ENCODE measurements at places on chromosomes 7 and 10.

GRCh38 chr7:68865351-68866199 is 732.7 kb upstream of the AUTS2 start:
- no peak for DNase-seq

- DNase-seq, result no peak
These were observed 157.6 kb downstream of the GRK5 start for GRCh38 chr10:119364645-119365600.

DNA sequence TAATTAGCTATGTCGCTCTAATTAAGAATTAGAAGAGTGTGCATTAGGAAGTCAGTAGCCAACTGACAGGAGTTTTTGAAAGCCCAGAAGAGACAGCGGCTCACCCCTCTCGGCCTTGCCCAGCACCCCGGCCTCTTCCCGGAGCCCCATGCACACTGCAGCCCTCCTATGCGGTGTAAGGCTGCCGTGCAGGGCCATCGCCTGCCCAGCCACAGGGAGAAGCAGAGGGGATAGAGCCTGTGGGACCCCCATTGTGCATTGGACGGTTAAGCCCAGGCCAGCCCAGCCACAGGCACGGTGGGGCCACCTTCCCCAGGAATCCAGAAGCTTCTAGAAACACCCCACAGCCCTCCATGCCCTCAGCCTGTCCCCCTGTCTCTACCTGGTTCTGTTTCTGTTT is 569.7 kb upstream of the MKI67 start:
- no peak for DNase-seq

DNA sequence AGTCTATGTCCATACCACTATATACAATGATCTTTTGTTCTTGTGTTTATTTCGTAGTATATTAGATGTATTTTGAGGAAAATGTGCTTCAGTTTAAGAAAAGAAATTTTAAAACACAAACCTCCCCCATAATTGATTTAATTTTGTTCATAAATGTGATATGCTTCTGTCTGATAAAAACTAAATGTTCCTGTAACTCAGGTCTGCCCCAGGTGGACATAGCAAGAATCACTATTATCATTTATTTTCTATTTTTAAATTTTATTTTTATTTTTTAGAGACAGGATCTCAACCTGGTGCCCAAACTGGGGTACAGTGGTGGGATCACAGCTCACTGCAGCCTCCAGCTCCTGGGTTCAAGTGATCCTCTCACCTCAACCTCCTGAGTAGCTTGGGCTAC is 43.2 kb downstream of the BEND7 start:
- no peak for DNase-seq

DNA sequence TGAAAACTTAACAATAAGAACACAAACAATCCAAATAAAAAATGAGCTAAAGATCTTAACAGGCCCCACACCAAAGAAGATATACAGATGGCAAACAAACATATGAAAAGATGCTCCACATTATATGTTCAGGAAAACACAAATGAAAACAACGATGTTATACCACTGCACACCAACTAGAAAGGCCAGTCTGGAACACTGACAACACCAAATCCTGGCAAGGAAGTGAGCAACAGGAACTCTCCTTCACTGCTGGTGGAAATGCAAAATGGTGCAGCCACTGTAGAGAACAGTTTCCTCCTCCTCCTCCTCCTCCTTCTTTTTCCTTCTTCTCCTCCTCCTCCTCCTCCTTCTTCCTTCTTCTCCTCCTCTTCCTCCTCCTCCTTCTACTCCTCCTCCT is 12.2 kb upstream of the NCAPG2 start:
- DNase-seq, result no peak

- DNase-seq, result no peak
These were observed 304.5 kb downstream of the CCSER2 start for GRCh38 chr10:84632866-84633265.

- no peak for DNase-seq
These were observed 155.2 kb upstream of the INSYN2A start for GRCh38 chr10:127351542-127351941.

- no peak for DNase-seq
These were observed 65.6 kb downstream of the SH3PXD2A start for GRCh38 chr10:103789771-103790201.

GRCh38 chr7:42272793-42273665 is 36.0 kb upstream of the GLI3 start:
- DNase-seq, result no peak

GRCh38 chr10:30199376-30200016 is 140.1 kb upstream of the JCAD start:
- no peak for DNase-seq

GRCh38 chr7:80883154-80884025 is 35.5 kb downstream of the SEMA3C start:
- DNase-seq, result no peak

DNA sequence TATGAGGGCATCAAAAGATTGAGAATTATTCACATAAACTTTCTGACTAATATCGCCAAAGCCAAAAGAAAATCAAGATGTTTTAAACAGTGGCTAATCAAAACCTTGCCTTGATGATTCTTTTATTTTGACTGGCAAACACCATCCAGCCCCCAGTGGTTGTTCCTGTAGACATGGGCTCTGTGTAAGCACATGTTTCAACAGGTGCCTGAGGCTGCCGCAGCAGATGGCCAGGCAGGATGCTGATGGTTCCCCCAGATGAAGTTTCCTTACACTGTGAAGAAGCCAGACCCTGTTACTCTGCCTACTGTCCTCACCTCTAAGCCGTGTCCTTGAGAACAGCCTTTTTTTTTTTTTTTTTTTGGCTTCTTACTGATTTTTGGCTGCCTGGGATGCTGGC is 146.5 kb downstream of the RAB11FIP2 start:
- no peak for DNase-seq

GRCh38 chr10:9427209-9427608 is 1372.7 kb downstream of the GATA3 start:
- no peak for DNase-seq

DNA sequence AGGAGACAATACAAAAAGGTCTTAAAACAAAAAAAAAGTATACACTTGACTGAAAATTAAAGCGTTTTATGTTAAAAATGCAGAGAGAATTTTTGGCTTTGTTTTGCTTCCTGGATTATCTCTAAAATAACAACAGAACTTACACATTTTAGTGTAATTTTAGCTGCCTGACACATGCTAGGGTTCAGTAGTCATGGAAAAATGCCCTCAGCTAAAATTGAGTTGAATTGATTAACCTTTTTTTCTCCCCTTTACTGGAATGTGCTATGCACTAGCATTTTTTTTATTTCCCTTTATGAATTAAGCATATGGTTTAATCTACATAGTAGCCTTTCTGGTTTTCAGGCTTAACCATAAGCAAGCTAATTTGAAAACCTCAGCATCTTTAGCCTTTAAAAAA is 89.9 kb downstream of the ZNF277 start:
- DNase-seq, result no peak

DNA sequence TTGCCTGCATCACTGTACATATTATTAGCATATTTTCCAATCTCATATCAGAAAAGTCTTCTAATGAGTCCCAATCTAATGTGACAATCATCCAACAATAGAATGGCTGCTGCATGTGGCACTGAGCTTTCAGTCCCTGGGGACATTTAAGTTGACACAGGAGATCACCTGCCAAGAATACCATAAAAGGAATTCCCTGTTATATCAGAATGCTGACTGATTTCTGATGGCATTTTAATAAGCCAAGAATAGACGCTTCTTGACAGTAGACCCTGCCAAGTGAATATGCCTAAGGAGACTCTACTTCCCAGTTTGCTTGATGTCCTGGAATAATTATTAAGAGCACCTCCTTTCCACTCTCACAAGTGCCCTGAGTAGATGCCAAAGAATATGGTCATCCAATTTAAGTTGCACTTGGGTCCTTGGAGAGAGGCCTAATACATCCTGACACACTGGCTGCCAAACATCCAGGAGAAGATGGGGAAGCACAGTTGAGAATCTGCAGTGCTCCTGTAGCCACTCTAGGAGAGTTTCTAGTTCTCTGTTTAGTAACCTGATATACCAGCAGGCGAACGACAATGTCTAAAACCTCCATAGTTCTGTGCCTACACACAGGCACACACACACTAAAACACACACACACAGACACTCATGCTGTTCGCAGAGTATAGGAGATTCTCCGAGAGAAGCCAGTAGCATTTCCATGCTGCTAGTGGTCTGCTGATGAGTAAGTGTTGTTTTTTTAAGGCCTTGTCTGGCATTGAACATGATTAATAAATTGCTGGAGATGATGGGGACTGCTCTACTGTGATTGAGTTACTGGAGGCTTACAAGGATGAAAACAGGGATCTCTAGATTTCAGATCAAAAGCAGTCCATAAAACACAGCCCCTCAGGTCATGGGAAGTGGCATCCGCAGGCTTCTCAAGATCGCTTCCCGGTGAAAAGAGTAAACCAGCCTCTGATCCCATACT is 369.6 kb downstream of the KCNMA1 start:
- DNase-seq, result no peak

- DNase-seq, result no peak
These were observed 78.1 kb upstream of the RHEB start for GRCh38 chr7:151597541-151598444.

DNA sequence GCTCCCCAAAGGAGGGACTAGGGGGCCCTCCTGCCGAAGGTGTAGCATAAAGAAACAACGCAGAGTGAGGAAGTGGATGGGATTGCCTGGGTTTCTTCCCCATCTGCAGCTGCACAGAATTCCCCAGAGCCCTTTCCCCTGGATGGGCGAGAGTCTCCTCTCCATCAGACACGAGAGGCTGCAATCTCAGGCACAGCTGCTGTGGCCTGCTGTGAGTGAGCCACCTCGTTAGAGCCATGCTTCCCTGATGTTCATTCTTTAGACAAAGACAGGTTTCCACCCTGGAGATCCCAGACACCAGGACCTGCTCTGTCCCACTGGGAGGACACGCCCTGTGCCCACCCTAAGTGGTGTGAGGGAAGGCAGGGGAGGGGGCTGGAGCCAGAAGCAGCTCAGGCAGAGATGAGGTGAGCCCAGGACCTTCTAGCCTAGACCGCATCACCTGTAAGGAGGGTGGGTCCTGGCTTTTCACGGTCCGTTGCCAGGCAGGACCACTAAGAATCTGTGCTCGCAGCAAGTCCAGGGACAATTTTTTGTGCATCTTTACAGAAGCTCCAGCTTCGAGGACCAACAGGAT is 268.6 kb upstream of the TCERG1L start:
- DNase-seq, result no peak

- no peak for DNase-seq
These were observed 534.5 kb upstream of the MKI67 start for GRCh38 chr10:128660726-128661125.

- DNase-seq, result no peak
These were observed 446.1 kb downstream of the ATRNL1 start for GRCh38 chr10:115539142-115539762.

DNA sequence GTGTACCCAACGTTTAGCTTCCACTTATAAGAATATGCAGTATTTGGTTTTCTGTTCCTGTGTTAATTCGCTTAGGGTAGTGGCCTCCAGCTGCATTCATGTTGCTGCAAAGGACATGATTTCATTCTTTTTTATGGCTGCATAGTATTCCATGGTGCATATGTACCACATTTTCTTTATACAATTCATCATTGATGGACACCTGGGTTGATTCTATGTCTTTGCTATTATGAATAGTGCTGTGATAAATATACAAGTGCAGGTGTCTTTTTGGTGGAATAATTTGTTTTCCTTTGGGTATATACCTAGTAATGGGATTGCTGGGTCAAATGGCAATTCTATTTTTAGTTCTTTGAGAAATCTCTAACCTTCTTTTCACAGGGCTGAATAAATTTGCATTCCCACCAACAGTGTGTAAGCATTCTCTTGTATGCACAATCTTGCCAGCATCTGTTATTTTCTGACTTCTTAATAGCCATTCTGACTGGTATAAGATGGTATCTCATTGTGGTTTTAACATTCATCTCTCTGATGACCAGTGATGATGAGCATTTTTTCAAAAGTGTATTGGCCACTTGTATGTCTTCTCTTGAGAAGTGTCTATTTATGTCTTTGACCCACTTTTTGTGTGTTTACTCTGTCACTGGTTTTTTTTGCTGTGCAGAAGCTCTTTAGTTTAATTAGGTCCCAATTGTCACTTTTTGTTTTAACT is 72.5 kb upstream of the CC2D2B start:
- DNase-seq, result no peak

DNA sequence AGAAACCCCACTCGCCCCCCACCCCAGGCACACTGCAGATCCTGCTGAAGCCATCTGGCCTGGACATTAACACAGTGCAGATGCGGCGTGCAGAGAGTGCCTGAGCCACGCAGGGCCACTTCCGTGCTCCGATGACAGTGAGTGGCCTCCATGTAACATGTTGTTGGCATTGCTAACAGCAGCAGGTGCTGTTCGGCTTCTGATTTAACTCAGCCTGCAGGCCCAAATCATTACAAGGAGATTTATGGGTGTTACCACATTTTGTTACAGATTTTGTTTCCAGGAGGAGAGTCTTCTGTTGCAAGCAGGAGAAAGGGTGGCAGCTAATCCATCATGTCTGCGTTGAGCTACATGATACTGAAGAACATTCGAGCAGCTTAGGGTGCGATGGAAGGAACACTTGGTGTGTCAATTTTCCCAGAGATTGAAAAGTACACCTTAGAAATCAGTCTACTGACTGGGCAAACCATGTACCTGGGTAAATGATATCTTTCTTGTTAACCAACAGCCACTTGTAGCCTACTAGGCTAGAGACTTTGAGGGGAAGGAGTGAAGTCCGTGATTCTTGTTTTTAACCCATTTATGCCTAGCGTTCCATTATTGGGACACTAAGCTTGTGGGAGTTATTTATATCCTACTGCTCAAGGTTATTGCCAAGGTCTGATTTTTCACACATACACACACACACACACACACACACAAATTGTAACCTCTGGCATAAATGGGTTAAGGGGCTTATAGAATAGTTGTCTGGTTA is 90.0 kb downstream of the JCAD start:
- no peak for DNase-seq

GRCh38 chr10:13371897-13372470 is 23.9 kb upstream of the SEPHS1 start:
- peak; percentile 52 for DNase-seq

DNA sequence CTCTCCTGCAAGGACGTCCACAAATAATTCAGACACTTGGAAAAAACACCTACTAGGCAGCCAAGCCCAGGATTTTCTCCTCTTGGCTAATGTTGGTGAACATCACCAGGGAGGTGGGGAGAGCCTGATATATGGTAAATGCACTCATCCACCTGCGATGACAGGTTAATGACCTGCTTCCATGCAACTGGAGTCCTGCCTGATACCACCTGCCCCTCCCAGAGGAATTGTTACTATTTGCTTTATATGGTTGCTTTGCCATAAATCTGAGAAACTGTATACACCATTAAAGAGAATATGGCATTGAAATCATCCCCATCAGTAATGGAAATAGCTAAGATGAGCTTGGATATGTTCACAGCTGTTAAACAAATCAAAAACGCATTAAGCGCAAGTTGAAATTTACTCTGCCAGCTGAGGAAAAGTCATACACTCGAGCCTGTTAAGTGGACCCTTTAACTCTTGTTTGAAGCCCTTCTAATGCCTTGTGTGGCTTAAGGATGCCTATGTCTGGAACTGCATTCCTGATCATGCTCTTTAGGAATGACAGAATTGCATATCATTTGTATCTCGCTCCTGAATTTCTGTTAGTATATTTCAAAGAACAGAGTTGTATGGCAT is 208.3 kb downstream of the PRPF18 start:
- DNase-seq, result no peak

All from stimulated activated CD4-positive, alpha-beta T cell treated with anti-CD3 and anti-CD28 coated beads, Interleukin-2, amount 100 ng/mL, for 48 hours (primary cell).